T-cell (primary cell): ENCODE measurements at places on chromosomes 3 and 15. TPM values are rescaled to one million over a fixed set of nuclear protein-coding genes. Genes with fewer than 3 reads are reported as not detected.

GRCh38 chr3:183252973-183253527, at the start of gene B3GNT5:
TSS of gene B3GNT5 (plus strand) at chr3:183253253. CDS start at chr3:183269799, 16,546 bp downstream.
- H3K4me1 ChIP-seq, result peaks cover 2% of the 10 kb centered on the region
- H3K27me3 ChIP-seq, result peaks cover 32% of the 10 kb centered on the region

DNA sequence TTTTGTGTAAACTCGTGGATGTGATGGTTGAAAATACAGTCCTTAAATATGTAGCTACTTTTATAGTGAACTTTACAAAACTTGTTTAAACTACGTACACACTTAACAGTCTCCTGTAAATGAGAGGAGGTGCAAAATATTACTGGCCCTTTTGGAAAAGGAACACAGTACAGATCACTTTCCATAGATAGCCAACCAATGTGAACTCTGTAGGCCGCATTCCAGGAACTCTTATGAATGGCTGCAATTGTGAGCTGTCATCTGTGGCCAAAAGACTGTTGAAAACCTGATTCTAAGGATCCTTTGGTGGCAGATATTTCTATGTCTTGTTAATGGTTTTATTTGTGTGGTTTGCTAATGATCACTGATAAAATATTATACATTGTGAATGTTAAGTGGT, 6.2 kb downstream of the TSC22D2 start:
- no peak for DNase-seq
- H3K27ac ChIP-seq, result no peak overlapping the region
- no peak overlapping the region for H3K4me3 ChIP-seq
- peaks cover 8% of the 10 kb centered on the region for H3K4me1 ChIP-seq
- H3K36me3 ChIP-seq, result no peaks in the 10 kb centered on the region

The KLHL6 gene
- 52.5 TPM for total RNA-seq

- no peaks in the 10 kb centered on the region for H3K4me1 ChIP-seq
- H3K4me3 ChIP-seq, result no peak overlapping the region
Observed at GRCh38 chr3:148694116-148694515, 3.6 kb upstream of the AGTR1 start.
